ENCODE measurements at places on chromosomes 4 and X. TPM values are rescaled to one million over a fixed set of nuclear protein-coding genes. Genes with fewer than 3 reads are reported as not detected.

GRCh38 chrX:11954176-11954575 lies 184.1 kb upstream of the FRMPD4 start:
- DNase-seq, result no peak

GRCh38 chr4:3291411-3291968 lies 1.3 kb upstream of the RGS12 start:
- no peak for DNase-seq

DNA sequence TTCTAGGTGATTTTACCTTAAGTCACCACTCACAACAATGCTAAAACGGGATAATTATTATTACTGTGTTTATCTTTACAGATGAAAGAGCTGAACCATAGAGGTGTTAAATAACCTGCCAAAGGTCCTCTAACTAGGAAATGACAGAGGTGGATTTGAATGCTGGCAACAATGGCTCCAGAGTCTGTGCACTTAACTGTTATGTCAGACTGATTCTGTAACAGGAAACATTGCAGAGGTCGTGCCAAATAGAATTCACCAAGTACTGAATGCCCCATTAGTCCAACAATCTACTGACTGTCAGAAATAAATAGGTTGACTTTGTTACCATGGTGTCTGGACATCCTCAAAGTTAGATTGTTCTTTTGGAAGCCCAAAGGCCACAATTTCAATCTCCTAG lies 20.9 kb upstream of the USP27X start:
- no peak for DNase-seq

- DNase-seq, result no peak
These were observed 505.4 kb upstream of the PITX2 start for GRCh38 chr4:111128327-111128726.

DNA sequence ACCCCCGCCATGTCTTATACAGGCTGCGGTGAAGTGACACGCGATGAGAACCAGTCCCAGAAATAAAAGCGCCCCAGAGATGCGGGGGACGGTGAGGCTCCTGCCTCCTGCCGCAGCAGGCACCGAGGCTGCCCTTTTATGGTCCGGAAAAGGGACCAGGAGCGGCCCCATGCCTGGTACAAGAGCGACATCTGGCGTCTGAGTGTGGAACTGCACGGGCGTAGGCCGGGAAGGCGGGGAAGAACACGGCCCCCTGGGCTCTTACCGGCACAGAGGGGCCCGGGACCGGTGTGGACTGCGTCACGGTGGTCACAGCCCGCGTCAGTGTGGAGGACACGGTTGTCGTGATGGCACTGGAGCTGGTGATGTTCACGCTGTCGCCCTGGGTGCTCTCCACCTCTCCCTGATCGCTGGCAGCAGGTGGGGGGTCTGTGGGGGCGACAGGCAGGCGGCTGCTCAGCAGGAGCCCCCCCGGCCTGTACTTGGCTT lies 8.9 kb upstream of the RENBP start:
- DNase-seq, result peak; percentile 94

GRCh38 chrX:71253253-71254091 lies 468 bp downstream of the ZMYM3 start:
- DNase-seq, result peak; percentile 81

DNA sequence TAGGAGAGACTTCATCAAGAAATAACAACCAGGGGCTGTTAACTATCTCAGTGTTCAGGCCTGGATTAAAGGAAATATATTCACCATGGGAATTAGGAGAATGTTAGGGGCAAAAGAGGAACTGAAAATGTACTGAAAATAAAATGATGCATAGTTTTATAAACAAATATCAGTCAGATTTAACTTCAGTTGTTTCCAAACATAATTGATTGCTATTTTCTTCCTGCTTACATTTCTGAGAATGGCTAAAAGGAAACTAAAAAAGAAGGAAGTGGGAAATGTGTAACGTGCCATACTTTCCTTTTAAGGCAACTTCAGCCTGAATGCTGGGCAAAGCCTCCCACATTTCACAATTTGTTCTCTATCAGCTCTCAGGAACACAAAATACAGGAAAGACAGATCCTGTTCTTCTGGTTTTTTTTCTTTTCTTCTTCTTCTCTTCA lies 178.1 kb downstream of the MAML3 start:
- no peak for DNase-seq

The RHOXF2 gene
- not detected for total RNA-seq

The TTC29 gene
- not detected for total RNA-seq

The PRKG2 gene
- total RNA-seq, result 0.36 TPM

The NAP1L3 gene
- 3.1 TPM for total RNA-seq
